ENCODE measurements at places on chromosomes 16 and 17. TPM values are rescaled to one million over a fixed set of nuclear protein-coding genes. Genes with fewer than 3 reads are reported as not detected.

SNRNP25 gene
- total RNA-seq, result 52.5 TPM

TPSG1 gene
- not detected for total RNA-seq

DNA sequence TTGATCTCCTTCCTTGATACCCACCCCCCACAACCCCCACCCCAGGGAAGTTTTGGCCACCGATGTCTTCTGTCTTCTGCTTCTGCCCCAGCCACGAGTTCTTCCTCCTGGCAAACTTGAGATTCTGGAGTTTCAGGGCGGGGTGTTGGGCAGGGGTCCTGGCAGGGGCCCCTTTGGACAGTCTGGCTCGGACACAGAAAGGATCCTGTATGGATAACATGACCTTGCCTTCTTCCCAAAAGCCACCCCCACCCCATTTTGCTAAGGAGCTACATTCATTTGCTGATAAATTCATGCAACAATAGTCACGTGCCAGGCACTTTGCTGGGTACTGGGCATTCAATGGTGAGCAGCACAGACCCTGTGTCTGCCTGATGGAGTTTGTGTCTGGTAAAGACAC, 5.9 kb upstream of the COL1A1 start:
- no peak for DNase-seq
- no peaks in the 10 kb centered on the region for H3K36me3 ChIP-seq
- H3K27me3 ChIP-seq, result peaks cover 3% of the 10 kb centered on the region
- no peak overlapping the region for H3K4me3 ChIP-seq

GRCh38 chr16:27441276-27441675, 39.3 kb downstream of the IL21R start:
- H3K4me1 ChIP-seq, result no peaks in the 10 kb centered on the region
- DNase-seq, result no peak
- H3K4me3 ChIP-seq, result no peak overlapping the region
- H3K36me3 ChIP-seq, result no peaks in the 10 kb centered on the region
